Body of pancreas (tissue), 4 donors: ENCODE measurements at places on chromosomes 3 and 15. TPM values are rescaled to one million over a fixed set of nuclear protein-coding genes. Genes with fewer than 3 reads are reported as not detected.

GABRR3 gene
- total RNA-seq = not detected

DNA sequence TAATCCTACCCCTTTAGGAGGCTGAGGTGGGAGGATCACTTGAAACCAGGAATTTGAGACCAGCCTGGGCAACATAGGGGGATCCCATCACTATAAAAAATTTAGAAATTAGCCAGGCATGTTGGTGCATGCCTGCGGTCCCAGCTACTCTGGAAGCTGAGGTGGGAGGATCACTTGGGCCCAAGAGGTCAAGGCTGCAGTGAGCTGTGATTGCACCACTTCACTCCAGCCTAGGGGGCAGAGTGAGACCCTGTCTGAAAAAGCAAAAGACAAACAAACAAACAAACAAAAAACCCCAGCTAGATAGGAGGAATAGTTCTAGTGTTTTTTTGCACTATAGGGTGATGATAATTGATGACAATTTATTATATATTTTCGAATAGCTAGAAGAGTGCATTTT, 70.6 kb upstream of the CHRNB4 start:
- DNase-seq = no peak

- DNase-seq = no peak
These were observed 290.5 kb downstream of the RPLP1 start for GRCh38 chr15:69743091-69743490.

GRCh38 chr3:157285966-157286365, 126.0 kb upstream of the CCNL1 start:
- DNase-seq = no peak

DNA sequence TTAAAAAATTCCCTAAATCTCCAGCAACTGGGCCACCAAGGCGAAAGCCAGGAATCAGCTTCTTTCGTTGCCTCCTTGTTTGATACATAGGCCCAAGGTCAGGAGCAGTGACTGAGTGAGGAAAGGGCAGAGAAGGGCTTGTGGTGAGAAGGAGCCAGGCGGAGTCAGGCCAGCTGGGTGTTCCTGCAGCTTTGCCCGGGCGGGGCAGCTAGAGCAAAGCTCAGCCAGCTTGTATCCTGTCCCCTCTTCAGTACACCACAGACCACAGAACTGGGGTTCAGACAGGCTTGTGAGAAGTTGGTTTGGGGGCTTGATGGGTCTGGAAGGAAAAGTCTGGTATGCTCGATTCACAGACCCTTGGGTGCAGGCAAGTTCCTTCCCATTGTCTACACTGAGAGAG, 52.6 kb downstream of the CCK start:
- no peak for DNase-seq

DNA sequence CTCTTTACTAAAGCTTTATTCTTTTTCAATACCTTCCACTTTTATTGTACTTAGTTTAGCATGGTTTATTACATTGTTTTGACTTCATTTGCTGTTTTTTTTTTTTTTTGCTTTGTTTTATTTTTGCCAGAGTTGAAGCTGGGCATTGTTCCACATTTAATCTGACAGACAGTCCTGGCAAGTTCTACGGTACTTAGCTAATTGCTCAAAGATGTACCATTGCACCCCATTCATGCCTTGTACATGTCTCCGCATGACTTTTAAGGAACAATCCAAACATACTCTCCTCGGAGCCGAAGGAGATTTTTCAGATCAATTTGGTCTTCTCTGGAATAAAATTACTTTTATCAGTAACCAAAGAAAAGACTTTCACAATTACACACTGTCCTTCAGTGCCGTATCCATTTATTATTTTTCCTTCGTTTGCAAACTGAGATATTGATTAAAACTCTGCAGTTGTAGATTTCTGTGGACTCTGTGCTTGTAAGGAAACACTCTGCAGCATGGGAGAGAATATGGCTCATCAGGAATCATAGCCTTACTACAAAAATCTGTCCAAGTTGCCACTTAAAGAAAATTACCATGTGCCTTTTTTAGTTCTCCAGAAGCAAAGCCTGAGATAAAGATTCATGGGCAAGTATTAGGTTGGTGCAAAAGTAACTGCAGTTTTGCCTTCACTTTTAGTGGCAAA, 952.0 kb downstream of the AGBL1 start:
- no peak for DNase-seq

DNA sequence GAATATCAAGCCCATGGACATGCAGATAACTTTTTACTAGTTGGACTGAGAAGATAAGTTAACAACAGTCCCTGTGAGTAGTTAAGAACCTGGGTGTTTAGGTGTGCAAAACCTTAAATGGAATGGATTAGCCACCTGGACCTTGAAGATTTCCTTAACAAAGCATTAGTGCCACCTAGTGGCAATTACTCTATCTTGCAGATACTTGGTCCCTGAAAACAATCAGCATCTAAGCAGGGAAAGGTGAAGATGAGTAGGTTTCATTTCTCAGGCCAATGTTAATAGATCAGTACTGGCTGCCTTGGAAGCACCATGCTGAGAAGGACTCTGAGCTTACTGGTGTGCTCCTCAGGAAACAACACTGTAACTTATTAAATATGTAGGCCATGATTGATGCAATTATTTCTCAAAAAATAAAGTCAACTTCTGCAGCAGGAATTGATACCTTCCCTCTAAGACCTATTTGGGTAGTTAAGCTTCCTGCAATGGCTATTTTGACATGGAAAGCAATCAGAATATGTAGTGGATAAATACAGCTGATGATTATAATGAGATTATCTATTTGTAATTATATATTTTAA, 329.4 kb downstream of the TBC1D5 start:
- no peak for DNase-seq

- DNase-seq = no peak
These were observed 9.9 kb downstream of the ITPR1 start for GRCh38 chr3:4503050-4503449.

SLC22A14 gene
- not detected for total RNA-seq

AMT gene
- total RNA-seq = 27.7 TPM

DNA sequence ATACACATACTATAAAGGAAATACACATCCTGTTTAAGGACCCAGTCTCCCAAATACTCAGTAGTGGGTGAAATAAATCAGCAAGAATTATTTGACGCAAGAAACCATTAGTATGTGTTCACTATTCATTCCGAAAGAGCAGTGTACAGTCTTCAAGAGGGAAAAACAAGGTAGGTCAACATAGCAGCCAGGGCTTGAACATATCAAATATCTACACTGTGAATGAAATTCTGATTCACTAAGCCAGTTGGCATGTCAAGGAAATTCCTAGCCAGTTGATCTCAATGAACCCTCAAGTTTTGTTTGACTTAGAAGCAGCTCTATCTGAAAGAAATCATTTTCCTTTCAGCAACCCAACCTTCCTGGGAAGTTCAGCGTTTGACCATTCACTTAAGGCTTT, 99.0 kb downstream of the CNTN3 start:
- no peak for DNase-seq

- DNase-seq = no peak
These were observed 497 bp upstream of the RPLP1 start for GRCh38 chr15:69451951-69452691.

DNA sequence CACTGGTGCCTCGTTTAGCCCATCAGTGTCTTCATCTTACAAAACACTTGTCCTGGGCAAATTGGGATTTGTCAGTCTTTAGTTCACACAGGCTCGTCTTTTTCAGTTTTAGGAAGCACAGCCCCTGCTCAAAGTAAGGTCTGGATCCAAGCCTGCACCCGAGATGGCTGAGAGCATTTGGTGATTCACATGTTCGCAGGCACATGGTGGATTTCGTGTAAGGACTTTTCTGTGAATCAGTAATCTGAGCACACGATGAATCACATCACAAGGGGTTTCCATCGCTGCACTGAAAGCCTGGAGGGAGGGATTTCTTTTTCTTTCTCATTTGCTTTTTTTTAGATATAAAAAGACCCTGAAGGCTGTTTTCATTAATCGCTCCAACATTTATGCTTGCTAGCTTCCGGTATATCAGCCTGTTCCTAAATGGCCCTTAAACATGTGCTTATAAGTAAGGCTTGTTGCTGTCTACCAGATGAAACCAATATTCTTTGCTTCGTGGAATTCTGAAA, 435.6 kb upstream of the ATP10A start:
- no peak for DNase-seq
